Choroid plexus epithelial cell (primary cell): ENCODE measurements at places on chromosomes 4 and X.

GRCh38 chr4:70678383-70678999 lies 9.8 kb upstream of the UTP3 start:
- DNase-seq: no peak

DNA sequence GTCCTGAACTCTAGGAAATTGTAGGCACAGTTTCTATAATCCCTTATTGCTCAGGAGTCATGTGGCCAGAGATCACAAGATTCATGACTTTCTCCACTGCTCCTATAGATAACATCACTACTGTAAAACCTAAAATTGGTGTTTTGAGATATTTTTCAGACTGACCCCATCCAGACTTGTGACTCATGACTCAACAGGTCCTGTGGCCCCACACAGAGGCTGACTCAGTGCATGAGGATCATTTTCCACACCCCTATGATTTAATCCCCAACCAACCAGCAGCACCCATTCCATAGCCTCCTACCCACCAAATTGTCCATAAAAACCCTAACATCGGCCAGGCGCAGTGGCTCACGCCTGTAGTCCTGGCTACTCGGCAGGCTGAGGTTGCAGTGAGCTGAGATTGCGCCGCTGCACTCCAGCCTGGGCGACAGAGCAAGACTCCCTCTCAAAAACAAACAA lies 13.2 kb upstream of the XIAP start:
- peak; percentile 75 for DNase-seq

DNA sequence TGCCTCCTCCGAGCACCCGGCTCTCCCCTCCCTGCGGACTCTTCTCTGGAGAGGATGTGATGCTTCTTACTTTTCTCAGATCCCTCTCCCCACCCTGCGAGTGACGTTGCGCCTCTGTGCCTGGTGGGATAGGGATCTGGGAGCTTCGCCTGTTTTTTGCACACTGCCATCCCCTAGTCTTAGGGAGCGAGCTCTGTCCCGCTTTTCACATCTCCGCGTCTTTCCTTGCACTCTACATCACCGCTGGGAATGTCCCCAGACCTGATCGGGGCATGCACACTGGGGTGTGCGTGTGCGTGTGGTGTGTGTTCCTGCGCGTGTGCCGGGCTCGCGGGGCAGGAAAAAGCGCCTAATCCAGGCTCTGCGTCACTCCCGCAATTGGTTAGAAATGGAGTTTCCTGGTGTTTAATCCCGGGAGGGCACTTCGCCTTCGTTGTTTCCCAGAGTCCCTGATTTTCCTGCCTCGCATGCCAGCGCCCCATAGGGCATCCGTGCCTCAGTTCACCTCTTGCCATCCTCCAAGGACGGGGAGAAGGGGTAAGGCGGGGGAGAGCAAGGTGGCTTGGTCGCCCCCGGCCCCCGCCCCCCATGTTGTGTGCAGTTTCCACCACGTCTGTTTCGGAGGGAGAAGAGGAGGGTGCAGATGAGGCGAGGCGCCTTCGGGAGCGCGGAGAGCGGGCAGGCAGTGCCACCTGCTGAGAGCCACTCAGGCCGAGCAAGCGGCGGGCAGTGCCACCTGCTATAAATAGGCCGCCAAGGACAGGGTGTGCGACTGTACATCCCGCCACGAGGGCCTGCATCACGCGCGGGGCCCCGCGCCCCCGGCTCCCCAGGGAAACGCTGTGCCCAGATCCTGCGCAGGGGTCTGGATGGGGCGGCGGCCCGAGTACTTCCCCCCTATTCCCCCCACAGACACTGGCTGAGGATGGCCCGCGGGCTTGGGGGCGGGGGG lies 759 bp upstream of the TBC1D1 start:
- DNase-seq: no peak

GRCh38 chr4:152973629-152974467 lies 37.7 kb downstream of the FHDC1 start:
- no peak for DNase-seq

GRCh38 chr4:1008840-1009541 lies 2.4 kb upstream of the FGFRL1 start:
- no peak for DNase-seq

GRCh38 chr4:152258804-152259708 lies 276.8 kb downstream of the FBXW7 start:
- DNase-seq: peak; percentile 67

DNA sequence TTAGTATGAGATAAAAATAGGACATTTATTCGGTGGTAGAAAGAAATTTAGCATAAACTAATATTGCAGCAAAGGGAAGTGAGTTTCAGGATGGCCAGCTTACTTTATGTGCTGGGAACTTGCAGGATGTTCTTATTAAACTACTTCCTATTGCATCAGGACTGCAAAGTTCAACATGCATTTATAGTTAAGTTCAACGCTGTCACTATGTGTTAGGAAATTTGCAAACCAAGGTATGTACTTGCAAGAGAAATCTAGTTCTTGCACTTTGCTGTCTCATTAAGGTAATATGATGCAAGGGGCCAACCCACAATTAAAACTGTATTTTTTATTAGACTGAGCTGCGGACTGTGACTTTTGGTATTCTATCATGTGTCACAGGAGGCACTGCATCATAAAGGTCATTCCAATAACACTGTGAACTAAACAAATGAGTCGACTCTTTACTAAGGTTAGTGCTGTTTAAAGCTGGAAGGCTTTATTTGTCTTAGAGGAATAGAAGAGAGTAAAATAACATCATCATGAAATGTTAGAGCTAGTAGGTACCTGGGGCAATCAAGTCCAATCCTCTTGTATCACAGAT lies 1525.7 kb upstream of the TENM3 start:
- peak; percentile 59 for DNase-seq

GRCh38 chr4:146155152-146155724 lies 20.3 kb upstream of the LSM6 start:
- no peak for DNase-seq

GRCh38 chrX:106932492-106932923 lies 12.3 kb downstream of the CLDN2 start:
- peak; percentile 41 for DNase-seq

GRCh38 chrX:43702079-43702524 lies 46.0 kb downstream of the MAOA start:
- no peak for DNase-seq

DNA sequence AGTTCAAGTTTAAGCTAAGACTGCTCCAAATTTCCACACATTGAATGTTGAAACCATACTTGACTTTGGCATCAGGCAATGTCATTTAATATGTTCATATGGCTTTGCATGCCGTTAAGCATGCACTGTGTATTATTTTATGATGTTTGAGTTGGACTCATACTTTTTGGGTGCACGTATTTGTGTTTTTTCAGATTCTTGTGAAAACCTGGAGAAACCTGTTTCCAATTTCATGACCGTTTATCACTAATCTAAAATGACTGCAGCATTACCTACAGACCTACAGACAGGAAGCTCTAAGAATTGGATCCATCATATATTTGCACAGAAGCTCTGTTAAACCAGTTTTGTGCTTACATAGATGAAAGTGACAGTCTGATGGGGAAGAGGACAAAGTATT lies 1093.0 kb upstream of the INTU start:
- no peak for DNase-seq

- DNase-seq: no peak
Measured at GRCh38 chr4:122928930-122929329, 6.5 kb upstream of the NUDT6 start.

DNA sequence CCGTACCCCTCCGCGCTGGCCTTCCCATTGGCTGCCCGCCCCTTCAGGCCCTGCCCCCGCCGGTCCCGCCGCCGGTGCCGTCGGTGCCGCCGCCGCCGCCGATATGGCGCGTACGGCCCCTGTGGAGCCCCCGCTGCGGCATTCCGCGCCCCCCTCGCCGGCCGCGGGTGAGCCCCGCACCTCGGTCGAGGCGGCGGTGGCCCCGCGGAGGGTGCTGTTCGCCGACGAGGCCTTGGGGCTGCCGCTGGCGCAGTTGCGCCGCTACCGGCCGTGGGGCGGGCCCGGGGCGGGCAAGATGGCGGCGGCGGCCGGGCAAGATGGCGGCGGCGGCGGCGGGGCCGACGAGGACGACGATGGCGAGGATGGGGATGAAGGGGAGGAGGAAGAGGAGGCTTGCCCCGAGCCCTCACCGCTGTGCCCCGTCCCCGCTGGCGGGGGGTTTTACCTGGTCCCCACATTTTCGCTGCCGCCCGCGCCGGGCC lies at the start of gene PPP1R3F:
PPP1R3F (plus strand) TSS at position 27 of the 482 bp plus-strand sequence; CDS start at position 104, 77 bp downstream.
- no peak for DNase-seq

DNA sequence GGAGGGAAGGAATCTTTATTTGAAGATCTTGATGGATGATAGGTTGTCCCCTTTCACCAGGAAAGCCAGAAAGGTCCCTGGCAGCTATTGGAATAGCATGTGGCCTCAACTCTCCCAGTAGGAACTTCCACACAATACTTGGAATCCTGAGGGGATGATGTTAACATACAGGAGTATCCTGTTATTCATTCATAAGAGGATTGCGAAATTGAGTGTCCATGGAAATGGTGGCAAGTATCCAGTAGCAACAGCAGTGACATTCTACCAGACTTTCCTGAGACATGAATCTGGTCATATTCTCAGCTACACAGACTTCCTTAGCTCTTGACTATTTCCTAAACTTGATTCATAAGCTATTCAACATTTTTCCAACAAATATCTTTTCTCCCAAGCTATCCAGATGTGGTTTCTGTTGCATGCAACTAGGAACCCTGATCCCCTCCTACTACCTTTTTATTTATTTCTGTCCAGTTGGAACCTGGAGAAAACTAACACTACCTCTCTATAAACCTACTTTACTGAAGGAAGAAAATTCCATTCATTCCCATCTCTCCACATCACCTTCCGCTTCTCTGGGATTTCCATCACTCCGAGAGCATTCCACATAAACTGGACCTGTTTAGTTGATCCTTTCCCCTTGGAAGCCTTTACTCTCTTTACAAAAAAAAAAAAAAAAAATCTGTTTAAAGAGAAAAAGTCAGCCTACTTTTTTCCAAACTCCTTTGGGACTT lies 101.8 kb downstream of the ANXA5 start:
- DNase-seq: peak; percentile 13

DNA sequence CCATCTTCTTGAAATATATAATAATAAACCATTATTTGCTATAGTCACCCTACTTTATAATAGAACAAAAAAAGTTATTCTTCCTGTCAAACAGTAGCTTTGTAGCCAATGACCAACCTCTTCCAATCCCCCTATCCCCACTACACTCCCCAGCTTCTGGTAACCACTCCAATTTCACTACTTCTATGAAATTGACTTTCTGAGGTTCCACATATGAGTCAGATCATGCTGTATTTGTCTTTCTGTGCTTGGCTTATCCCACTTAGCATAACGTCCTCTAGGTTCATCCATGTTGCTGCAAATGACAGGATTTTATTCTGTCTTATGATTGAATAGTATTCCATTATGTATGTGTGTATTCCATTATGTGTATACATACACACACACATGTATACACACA lies 809.7 kb upstream of the NDST4 start:
- DNase-seq: no peak

- no peak for DNase-seq
Measured at GRCh38 chrX:150436195-150436594, 73.1 kb downstream of the MAMLD1 start.

DNA sequence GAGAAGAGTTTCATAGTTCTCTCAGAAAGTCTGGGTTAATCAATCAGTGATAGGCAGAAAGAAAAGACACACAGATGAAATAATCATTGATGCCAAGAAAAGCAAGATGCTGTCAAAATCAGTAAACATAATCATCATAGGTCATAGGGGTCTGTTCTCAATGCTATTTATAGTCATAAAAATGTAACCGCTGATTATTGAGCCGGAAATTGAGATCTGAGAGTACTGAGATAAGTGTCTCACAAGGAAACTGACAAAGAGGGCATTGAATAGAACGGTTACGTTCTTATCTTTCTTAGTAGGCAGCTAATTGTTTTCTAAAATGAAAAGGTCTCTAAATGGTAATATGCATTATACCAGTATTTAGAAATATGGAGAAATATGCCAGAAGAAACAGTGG lies 1686.1 kb upstream of the AGA start:
- DNase-seq: no peak

GRCh38 chr4:137278431-137278830 lies 253.9 kb downstream of the PCDH18 start:
- DNase-seq: peak; percentile 23

- DNase-seq: no peak
Measured at GRCh38 chrX:68696267-68696990, 49.0 kb downstream of the STARD8 start.

GRCh38 chr4:19298998-19299397 lies 952.7 kb upstream of the SLIT2 start:
- DNase-seq: no peak

- no peak for DNase-seq
Measured at GRCh38 chr4:159238631-159239030, 135.8 kb downstream of the RAPGEF2 start.

DNA sequence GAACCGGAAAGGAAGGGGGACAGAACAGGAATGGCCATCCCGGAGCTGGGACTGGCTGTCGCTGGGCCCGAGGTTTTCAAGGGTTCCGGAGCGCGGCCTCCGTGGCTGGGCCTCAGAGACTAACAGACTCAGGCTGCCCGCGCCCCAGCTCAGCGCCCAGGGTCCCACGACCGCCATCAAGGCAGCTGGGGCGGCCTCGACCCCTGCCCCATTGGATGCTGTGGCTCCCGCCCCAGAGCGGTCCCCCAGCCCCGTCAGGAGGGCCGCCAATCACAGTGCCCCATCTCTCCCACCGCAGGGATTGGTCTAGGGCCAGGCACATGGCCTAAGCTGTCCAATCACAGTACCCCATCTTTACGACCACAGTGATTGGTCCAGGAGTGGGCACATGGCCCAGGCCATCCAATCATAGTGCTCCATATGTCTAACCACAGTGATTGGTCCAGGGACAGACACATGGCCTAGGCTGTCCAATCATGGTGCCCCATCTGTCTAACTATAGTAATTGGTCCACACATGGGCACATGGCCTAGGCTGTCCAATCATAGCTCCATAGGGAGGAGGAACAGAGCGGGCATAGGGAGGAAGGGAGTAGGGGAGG lies 105.3 kb upstream of the NKX1-1 start:
- DNase-seq: peak; percentile 90

DNA sequence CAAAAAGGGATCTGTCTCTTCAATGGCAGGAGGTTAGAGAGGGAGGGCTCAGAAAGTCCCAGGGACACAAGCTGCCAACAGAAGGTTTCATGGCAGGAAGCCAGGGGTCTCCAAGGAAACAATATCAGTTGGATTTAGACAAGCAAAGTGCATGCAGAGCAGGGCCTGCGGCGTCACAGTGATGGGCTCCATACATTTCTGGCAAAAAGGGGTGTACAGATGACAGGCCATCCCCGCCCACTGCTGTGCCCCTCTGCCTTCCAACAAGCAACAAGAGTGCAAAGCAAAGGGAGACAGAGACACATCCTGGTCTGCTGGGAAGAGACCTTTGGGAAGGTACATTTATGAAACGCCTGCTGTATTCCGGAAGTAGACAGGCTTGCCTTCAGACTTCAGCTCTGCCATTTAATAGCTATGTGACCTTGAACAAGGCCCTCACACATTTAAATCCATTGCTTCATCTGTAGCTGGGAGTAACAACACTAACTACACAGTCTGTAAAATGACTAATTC lies 121.2 kb downstream of the AFAP1 start:
- no peak for DNase-seq

- peak; percentile 21 for DNase-seq
Measured at GRCh38 chr4:173212379-173212778, 43.8 kb downstream of the GALNT7 start.

- DNase-seq: no peak
Measured at GRCh38 chr4:10017037-10017893, 4.0 kb downstream of the SLC2A9 start.
